ENCODE measurements at places on chromosomes 7 and 10. TPM values are rescaled to one million over a fixed set of nuclear protein-coding genes. Genes with fewer than 3 reads are reported as not detected.

DNA sequence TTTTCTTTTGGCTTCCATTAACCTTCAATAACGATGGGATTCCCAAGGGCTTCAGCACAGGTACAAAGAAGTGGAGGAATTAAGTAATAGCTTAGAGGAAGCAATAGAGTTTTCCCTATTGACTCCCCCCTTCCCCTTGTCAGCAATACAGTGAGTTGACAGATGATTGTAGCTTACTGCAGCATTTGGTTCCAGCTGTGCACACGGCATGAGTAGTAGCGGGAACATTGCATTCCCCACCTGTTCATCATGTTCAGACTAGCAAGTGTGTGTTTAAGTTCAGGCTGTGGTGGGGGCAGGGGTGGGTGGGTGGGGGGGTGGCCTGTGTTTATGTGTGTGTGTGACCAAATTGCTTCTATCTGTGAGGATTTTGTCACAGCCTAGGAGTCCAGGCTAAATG, 4.6 kb upstream of the ADRA2A start:
- DNase-seq, result no peak

DNA sequence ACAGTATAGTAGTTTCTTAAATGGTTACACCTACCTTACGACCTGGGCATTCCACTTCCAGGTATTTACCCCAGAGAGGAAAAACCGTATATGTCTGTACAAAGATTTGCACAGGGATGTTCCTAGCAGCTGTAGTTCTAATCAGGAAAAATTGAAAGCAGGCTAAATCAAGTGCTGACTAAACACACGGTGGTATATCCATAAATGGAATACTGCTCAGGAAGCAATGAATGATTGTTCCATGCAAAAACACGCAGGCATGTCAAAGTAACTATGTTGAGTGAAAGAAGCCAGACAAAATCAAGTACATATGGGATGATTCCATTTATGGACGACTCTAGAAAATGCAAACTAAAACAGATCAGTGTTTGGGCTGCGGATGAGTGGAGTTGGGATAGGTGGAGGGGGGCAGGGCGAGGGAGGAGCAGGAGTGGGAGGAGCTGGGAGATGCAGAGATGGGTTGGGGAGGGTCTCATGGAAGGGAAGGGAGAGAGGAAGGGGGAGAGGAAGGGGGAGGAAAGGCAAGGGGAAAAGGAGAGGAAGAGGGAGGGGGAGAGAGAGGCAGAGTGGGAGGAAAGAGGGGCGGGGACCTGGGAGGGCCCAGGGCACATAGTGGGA, 484 bp upstream of the MSRB2 start:
- no peak for DNase-seq

GRCh38 chr7:47181746-47182361, 400.1 kb downstream of the TNS3 start:
- DNase-seq, result no peak

GRCh38 chr7:45579391-45579801, 5.2 kb downstream of the ADCY1 start:
- DNase-seq, result no peak

DNA sequence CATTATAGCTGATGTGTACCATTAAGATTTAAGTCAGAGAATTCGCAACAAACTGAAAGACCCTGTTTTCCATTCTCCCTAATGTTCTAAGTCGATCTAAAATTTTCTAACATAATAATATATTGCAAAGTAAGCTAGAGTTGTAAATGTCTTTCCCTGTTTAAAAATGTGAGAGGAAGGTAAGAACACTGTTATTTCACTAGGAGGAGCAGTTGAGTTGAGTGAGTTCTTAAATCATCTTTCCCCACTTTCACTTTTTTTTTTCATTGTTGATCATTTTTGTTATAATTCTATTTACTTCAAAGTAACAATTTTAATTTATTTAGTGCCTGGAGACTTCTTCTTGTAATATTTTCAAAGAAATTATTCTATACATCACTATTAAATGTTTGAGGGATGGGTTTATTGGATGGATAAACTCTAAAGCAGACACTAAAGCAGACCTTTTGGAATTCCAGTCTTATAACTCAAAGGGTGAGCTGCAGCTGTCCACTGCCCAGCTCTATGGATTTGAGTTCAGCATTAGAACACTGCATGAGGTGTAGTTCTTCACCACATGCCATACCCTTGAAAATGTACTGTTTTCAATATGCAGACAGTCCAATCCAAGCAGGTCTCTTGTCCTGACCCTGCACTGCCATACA, 181.3 kb upstream of the FZD1 start:
- DNase-seq, result peak; percentile 23

DNA sequence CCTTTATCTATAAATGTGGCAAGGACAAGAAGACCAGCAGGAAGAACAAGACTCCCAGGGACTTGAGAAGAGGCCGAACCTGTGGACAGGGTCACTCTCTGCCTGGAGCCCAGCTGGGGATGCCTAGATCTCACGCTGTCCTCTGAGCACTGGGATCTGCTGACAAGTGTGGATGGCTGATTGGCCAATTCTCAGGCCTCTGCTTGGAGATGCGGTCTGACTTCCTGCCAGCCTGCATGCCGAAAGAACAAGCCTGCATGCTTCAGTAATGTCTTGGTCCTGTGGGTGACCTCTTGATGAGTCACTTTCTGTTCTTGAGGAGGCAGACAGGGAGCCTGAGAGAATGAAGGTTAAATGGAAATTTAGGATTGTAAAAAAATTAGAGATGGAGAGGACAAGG, 84.7 kb downstream of the TMEM178B start:
- no peak for DNase-seq

DNA sequence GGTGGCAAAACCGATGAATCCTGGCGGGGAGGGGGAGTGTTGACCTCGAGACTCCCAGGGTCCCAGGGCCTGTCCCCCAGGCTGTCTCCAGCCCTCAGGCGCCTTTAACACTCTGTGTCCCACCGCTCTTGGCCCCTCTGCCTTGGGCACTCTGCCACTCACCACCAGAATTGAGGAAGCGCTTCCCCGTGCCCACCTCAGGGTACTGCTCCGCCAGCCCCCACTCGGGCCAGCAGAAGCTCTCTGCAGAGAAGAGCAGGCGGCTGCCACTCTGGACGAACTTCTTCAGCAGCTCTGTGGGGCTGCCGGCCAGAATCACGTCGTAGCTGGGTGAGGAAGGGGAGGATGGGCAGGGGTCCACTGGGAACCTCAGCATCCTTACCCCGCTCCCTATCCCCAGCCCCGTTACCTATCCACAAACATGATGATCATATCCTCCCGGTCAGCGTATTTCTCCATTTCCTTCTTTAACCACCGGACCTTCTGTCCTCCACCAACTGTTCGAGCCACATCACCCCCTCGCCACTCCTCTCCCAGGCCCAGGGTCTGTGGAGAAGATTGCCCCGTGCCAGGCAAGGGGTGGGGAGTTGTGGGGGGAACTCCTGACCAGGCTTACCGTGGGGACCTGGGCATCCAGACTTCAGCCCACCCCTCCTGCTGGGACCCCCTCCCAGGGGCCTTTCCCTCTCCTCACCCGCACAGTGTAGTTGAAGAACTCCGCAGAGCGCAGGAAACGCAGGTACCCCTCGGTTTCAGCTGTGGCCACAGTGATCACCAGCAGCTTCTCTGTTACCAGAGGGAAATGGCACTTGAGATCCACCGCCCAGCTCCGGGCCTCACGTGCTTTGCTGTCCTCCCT, 1.2 kb downstream of the PLOD3 start:
- DNase-seq, result no peak

GRCh38 chr10:79060641-79061255, 8.0 kb upstream of the ZMIZ1 start:
- no peak for DNase-seq

DNA sequence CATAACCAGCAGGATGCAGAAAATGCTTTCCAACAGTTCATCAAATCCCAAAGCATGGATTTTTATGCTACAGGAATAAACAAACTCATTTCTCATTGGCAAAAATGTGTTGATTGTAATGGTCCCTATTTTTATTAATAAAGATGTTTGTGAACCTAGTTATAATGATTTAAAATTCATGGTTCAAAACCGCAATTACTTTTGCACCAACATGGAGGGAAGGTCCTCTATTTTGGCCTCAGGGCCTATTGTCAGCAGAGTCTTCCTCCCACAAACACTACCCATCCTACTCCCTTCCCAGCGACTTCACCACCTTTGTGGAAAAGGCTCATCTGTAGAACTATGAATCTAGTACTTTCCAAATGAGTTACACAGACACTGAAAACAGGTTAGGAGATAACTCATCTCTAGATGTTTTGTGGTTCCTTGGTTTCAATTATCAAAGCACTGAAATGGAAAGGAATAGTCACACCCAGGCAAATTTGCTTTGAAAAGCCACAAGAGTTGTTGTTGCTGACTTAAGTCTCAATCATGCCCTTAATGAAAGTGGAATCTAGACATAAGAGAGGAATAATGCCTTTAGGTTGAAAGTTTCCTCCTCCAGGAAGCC, 59.4 kb upstream of the FRMD4A start:
- no peak for DNase-seq

- no peak for DNase-seq
Observed at GRCh38 chr7:30917216-30917893, 5.7 kb downstream of the AQP1 start.

- DNase-seq, result no peak
Observed at GRCh38 chr10:37733822-37734221, 123.6 kb downstream of the ZNF248 start.

DNA sequence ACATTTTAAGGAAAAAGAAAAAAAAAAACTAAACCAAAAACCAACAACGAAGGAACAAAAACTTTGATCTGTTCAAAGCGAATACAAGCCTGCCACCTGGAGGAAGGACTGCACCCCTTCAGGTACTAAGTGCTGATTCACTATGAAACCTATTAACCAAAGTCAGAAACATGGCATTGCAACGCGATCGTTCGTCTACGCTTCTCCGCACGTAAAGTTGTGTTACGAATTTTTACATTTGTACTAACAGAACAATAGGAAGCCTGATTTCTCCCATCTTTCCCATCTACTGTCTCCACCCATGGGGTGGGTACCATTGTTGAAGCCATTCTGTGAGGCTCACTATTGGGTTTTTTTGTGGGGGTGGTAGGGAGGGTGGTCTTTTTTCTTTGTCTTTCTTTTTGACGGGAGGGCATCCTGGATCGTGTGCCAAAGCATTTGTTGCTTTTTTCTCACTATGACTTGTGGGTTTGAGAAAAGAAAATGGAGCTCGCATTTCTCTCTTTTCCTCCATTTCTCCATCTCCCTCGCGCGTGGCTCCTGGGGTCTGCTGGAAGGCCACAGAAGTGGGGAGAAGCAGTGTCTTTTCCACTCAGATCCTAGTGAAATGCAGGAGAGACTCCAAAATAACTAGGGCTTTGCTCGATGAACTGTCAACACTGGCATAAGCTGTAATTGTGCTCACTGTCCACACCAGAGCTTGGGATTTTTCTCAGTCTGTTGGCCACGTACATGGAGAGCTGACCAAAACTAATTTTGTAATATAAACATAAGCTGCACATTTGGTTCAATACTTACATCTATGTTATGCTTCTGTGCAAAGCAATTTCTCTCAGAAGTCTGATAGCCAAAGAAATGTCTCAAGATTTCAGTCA, 100.9 kb upstream of the YAE1 start:
- peak; percentile 36 for DNase-seq

NOBOX gene
- total RNA-seq, result not detected

MYH16 gene
- total RNA-seq, result not detected

PAX2 gene
- not detected for total RNA-seq
